SK-N-SH (cell line): ENCODE measurements at places on chromosomes 16 and 17. TPM values are rescaled to one million over a fixed set of nuclear protein-coding genes. Genes with fewer than 3 reads are reported as not detected.

Gene CNEP1R1
- 19.2 and 21.6 TPM in 2 replicates for polyA plus RNA-seq

Gene CD300LB
- not detected in 2 replicates for polyA plus RNA-seq

Gene E2F4
- 168 and 210 TPM in 2 replicates for polyA plus RNA-seq

Gene STAT5A
- 1.4 and 2.3 TPM in 2 replicates for polyA plus RNA-seq

Gene CA7
- 0.11 and 0.12 TPM in 2 replicates for polyA plus RNA-seq

Gene ZG16
- not detected in 2 replicates for polyA plus RNA-seq

Gene STH
- not detected in 2 replicates for polyA plus RNA-seq

Gene MRPL27
- 266 and 337 TPM in 2 replicates for polyA plus RNA-seq

Gene KRTAP4-16
- not detected in 2 replicates for polyA plus RNA-seq

Gene CA5A
- not detected in 2 replicates for polyA plus RNA-seq

Gene PRAC1
- polyA plus RNA-seq = not detected in 2 replicates

Gene ACSM2B
- not detected in 2 replicates for polyA plus RNA-seq

Gene COG4
- 54.4 and 72.7 TPM in 2 replicates for polyA plus RNA-seq

Gene TK1
- 70.7 and 112 TPM in 2 replicates for polyA plus RNA-seq

Gene ATF7IP2
- polyA plus RNA-seq = 0.28 and 0.35 TPM in 2 replicates

Gene CLEC3A
- polyA plus RNA-seq = 0.03 TPM in 1 of 2 replicates, not detected in the other

Gene EMP2
- polyA plus RNA-seq = 3.1 and 4.3 TPM in 2 replicates

Gene ABCC12
- polyA plus RNA-seq = not detected in 2 replicates

Gene PIGS
- polyA plus RNA-seq = 54.9 and 78.5 TPM in 2 replicates

Gene HYDIN
- 0.33 and 0.42 TPM in 2 replicates for polyA plus RNA-seq

Gene NPW
- 0.62 and 1.1 TPM in 2 replicates for polyA plus RNA-seq

Gene CRYM
- polyA plus RNA-seq = 1.0 and 1.8 TPM in 2 replicates

Gene SEPTIN12
- 0.07 TPM in 1 of 2 replicates, not detected in the other for polyA plus RNA-seq

Gene KCTD19
- 1.8 and 1.9 TPM in 2 replicates for polyA plus RNA-seq

Gene TBC1D26
- not detected in 2 replicates for polyA plus RNA-seq

Gene KCNG4
- 0.02 TPM in 1 of 2 replicates, not detected in the other for polyA plus RNA-seq

Gene CCDC200
- polyA plus RNA-seq = not detected in 2 replicates

Gene ENPP7
- polyA plus RNA-seq = not detected in 2 replicates

Gene YPEL3
- 24.5 and 36.6 TPM in 2 replicates for polyA plus RNA-seq

Gene KRT33A
- polyA plus RNA-seq = not detected in 2 replicates

Gene TEX19
- 0.10 and 0.11 TPM in 2 replicates for polyA plus RNA-seq

Gene DLX4
- 0.03 and 0.10 TPM in 2 replicates for polyA plus RNA-seq

Gene NDRG4
- polyA plus RNA-seq = 46.2 and 52.0 TPM in 2 replicates

Gene CD300E
- not detected in 2 replicates for polyA plus RNA-seq

Gene ST6GALNAC1
- polyA plus RNA-seq = not detected in 2 replicates

Gene IRX3
- 4.1 and 7.1 TPM in 2 replicates for polyA plus RNA-seq

Gene KRT40
- not detected in 2 replicates for polyA plus RNA-seq

Gene TTLL6
- polyA plus RNA-seq = 3.1 and 5.1 TPM in 2 replicates

Gene NPIPA8
- polyA plus RNA-seq = 15.8 and 19.1 TPM in 2 replicates

Gene INTS2
- polyA plus RNA-seq = 6.7 and 10.8 TPM in 2 replicates

Gene GRIN2C
- polyA plus RNA-seq = 0.39 and 0.45 TPM in 2 replicates

Gene GP1BA
- polyA plus RNA-seq = not detected in 2 replicates

Gene ZNF207
- 122 and 167 TPM in 2 replicates for polyA plus RNA-seq

Gene FAM20A
- polyA plus RNA-seq = not detected in 2 replicates

Gene KRTAP17-1
- polyA plus RNA-seq = not detected in 2 replicates

Gene MYH2
- polyA plus RNA-seq = 0.10 and 0.19 TPM in 2 replicates
